Activated CD4-positive, alpha-beta memory T cell treated with anti-CD3 and anti-CD28 coated beads, Interleukin-2, amount 10 ng/mL, durations not matched to agents 7 days and 5 days (primary cell): ENCODE measurements at places on chromosomes 1 and 21.

DNA sequence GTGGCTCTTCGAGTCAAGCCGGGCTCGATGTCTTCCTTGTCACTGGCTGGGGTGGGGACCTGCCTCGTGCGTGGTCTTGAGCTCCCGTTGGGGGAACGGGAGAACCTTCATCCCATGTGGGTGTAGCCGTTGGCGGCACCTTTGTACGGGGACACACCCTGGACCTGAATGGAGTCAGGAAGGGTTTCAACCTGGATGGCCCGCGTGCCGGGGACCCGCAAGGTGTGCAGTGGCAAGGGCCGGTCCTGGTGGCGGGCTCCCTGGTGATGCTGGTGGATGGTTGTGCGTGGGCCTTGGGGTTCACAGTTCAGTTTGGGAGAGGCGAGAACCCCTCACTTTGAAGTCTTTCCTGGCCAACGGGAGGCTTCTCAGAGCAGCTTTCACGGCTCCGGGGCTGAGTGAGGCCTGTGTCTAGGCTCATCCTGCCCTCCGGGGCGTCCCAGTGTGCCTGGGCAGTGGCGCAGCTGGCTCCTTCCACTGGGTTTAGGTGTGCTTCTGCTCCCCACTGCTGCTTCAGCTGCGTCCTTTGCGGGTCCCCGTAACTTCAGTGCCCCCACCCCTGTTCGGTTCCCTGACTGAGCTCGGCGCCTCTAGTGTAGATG is 11.4 kb downstream of the SKI start:
- no peak for DNase-seq

- DNase-seq, result no peak
These were observed 507.2 kb downstream of the LTN1 start for GRCh38 chr21:28485301-28486022.

DNA sequence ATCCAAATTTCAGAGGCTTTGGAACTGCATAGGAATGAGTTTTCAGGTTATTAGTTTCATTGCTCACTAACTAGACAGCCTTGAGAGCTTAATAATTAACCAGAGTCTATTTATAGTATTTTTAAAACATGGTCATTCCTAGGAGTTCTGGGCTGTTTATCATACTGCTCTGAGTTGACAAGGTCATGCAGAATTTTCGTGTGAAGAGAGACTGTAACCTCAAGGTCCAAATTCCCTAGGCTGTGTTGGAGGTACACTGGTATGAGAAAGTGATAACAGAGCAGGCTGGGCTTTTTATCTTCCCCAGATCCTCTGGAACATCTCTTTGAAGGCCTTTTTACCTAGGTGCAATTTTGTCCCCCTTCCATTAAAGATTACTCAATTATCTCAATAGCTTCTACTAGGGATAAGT is 736.3 kb downstream of the LTN1 start:
- no peak for DNase-seq

GRCh38 chr1:178183796-178184195 is 89.9 kb downstream of the RASAL2 start:
- DNase-seq, result no peak

- DNase-seq, result no peak
These were observed 132.9 kb upstream of the RAB4A start for GRCh38 chr1:229138058-229138457.

- DNase-seq, result no peak
These were observed 200.8 kb upstream of the ST6GALNAC5 start for GRCh38 chr1:76666499-76666898.

- no peak for DNase-seq
These were observed 1753.4 kb downstream of the MRPL39 start for GRCh38 chr21:23853796-23854379.

DNA sequence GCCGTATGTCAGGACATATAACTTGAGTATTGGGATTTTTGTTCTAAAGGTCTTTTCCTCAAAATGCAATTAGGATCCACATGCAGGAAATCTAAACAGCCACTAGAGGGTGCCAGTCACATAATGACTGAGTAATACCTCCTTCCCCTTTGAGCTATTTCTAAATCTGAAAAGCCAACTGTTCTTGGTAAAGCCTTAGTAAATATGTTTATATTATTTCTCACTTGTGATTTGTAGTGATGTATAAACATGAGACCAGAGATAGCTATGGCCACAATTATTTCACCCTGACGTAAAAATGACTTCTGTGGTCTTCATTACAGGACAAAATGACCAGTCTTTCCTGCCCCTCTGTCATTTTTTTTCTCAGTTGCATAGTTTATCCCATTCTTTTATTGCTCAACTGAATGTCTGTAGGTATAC is 41.0 kb upstream of the DR1 start:
- peak; percentile 42 for DNase-seq

DNA sequence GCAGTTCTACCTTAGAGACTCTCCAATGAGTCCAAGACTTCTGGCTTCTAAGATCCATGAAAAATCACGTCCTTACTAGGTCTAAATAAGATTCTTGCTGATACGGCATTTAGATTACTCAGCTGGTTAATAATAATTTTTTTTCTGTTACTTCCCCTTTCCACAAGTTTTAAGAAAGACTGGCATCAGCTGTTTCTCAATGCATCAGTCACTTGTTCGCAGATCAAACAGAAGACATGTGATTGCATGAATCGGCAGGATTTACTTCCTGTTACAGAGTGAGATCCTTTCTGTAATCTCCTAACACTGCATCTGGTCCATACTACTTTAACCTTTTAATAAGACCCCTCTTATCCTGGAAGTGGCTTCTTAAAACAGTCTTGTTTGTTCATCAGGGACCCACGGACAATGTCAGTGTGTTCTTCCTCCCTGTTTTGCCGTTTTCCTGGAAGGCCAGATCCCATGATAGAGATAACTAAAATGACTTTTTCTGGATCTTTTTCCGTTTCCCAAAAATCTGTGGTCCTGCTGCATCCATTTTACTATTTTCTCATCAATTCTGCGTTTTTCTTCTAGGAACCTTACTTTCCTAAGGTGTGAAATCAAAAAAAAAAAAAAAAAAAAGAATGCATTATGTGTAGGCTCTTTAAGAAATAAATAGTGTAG is 6.1 kb downstream of the NPL start:
- no peak for DNase-seq

GRCh38 chr1:21048462-21048861 is 128.2 kb downstream of the EIF4G3 start:
- DNase-seq, result no peak

GRCh38 chr1:96472471-96472870 is 249.1 kb upstream of the PTBP2 start:
- no peak for DNase-seq

- no peak for DNase-seq
These were observed 76.7 kb downstream of the SLC35F3 start for GRCh38 chr1:233981042-233981675.

GRCh38 chr1:161378014-161378413 is 10.3 kb upstream of the CFAP126 start:
- no peak for DNase-seq

DNA sequence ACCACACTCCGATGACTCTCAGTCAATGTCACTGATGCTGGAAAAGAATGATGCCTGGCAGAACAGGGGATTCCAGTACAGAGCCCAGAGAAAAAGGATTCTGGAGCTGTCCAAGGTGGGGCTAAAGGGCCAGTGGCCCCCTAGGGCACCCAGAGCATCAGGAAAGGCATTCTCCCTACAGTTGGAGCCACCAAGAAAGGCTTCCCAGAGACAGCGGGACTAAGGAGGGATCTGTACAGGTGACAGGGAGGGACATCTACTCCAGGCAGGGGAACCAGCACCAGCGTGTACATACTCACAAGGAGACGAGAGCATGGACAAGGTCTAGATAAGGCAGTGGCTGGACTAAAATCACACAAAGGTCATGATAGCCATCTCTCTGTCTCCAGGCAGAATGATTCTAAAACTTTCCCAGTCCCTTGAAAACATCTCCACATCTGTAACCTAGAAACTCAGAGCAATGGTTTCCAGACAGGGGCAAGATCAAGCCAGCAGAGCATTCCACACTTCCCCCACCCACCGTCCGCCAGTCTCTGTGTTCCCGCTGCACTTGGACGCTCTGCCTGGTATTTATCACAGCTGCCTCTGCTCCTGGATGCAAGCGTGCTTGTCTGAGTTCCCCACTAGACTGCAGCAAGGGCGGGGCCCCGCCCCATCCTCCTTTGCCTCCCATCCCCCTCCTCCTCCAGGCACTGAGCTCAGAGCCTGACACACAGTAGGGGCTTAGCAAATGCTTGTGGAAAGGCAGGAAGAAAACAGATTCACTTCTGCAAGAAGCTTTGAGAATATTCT is 111.6 kb upstream of the ZC3H12A start:
- no peak for DNase-seq

DNA sequence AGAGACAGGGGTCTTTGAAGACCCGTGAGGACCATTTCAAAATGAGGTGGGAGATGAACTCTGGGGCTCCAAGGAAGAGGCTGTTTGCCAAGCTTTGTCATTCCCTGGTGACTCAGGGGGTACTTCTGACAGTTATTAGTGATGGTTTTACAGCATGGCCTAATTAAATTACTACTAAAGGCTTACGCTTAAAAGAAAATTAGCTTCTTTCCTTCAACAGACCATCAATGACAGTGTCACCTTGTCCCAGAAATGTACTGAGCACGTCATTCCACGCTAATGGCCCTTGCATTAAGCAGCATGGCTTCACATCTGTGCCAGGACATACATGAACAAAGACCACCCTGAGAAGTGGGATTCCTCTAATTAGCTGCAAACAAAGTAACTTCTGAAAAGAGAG is 5.1 kb upstream of the UTS2 start:
- no peak for DNase-seq

DNA sequence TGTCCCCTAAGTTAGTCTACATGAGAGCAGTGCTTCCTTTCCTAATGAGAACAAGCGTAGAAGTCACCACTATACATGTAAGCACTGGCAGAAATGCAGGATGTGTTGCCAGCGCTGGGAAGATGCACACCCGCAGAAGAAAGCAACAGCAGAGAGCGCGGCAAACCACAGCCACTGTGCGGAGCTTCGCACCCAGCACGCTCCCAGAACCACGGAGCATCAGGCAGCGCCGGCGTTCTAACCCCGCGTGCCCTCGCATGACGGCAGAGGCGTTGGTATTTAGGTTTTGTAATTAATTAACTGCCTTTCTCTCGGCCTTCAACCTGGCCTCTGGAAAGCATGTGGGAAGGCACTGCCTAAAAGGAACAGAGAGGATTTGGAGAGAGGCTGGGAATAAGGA is 69.1 kb downstream of the OLIG1 start:
- DNase-seq, result no peak

DNA sequence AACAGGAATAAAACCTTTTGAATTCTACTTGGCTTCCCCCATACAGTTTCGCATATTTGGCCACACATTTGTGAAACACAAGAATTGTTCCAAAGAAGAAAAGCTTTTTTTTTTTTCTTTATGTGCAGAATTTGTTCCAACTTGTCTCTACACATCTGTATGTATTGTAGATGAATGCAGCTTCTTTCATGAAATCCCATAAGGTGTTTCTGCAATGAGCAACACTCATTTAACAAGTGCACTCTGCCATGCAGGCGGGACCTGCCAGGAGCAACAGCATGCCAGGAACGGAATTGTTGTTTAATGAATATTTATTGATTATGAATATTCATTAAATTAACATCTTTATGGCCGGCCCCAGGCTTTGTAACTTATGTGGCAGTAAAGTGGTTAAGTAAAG is 1075.0 kb downstream of the TTLL7 start:
- DNase-seq, result no peak

GRCh38 chr21:31191553-31191952 is 152.5 kb downstream of the TIAM1 start:
- DNase-seq, result no peak

DNA sequence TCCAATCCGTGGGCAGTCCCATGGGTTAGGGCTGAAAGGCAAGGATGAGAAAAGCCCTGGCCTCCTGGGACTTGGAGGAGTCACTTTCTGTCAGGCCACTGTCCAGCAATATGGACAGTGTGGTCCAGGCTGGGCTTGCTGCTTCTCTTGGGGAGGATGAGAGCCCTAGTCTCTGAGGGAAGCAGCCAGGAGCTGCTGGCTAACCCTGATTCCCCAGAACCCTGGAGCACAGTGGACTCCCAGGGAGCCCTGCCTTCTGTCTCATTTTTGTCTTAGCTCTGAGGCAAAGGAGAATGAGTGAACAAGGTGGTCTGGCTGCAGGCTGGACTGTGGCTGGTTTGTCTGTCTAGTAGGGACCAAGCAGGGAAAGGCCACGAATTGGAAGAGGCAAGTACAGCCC is 23.8 kb upstream of the EDN2 start:
- DNase-seq, result no peak

DNA sequence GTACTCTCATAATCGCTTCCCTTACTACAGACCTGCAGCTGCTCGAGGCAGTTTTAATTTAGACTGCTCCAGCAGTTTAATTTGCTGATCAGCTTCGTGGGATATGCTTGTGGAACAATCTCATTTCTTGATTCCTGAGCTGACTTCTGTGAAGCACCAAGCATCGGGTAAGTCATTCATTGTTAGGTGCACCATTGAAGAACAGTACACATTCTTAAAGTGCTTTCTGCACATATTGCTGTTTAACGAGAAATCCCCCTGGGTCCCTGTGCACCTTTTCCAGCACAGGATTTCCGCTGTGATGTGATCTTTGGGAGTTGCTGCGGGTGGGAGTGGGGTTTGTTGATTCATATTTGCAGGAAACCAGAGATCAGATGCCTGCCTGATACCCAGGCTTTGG is 9.1 kb downstream of the GALNT2 start:
- DNase-seq, result no peak

DNA sequence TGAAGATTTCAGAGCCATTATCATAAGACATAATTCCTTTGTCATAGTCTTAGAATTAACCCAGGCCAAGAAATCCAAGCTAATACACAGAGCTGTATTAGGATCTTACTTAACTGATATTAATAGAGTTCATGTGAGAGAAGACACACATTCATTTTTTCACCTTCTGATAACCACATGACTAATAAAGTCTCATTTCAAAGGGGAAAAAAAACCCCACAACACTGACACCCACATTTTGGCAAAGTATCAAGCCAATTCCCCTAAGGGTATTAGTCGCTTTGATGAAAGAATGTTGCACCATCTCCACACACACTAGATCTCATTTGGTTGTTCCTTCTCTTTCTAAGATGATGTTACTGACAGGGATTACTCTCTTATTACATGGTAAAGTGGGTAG is 344.4 kb upstream of the ESRRG start:
- DNase-seq, result no peak
